Fibroblast of skin of left quadriceps (primary cell): ENCODE measurements at places on chromosomes 4 and X.

DNA sequence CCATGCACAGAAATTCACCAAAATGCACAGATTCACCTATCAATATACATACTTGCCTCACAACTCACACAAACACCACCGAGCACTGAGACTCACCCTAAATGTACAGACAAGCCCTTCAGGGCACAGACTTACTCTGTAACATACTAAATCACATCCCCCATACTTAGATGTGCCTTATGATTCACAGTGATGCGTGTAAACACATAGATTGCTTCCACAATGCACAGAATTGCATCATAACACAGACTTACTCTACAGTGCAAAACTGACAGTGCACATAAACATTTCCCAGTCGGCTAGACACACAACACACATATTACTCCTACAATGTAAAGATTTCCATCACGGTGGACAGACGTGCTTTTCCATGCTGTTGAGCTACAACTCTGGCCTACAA, 6.2 kb downstream of the LINC00632 start:
- DNase-seq: peak; percentile 45

- peak; percentile 34 for DNase-seq
Measured at GRCh38 chrX:112851806-112852205, 11.2 kb upstream of the AMOT start.

- no peak for DNase-seq
Measured at GRCh38 chr4:57303012-57303751, 193.0 kb upstream of the IGFBP7 start.

GRCh38 chrX:125382148-125382628, 62.5 kb downstream of the TEX13C start:
- DNase-seq: no peak

- no peak for DNase-seq
Measured at GRCh38 chrX:22690116-22690515, 309.6 kb upstream of the DDX53 start.

- DNase-seq: no peak
Measured at GRCh38 chr4:40837094-40837870, 87.5 kb downstream of the NSUN7 start.
